SK-N-SH (cell line): ENCODE measurements at places on chromosomes 5 and 9. TPM values are rescaled to one million over a fixed set of nuclear protein-coding genes. Genes with fewer than 3 reads are reported as not detected.

The ZNF474 gene
- 0.08 and 0.21 TPM in 2 replicates for polyA plus RNA-seq

The ADRB2 gene
- polyA plus RNA-seq, result 1.0 and 1.2 TPM in 2 replicates

The RHOBTB3 gene
- polyA plus RNA-seq, result 59.3 and 73.6 TPM in 2 replicates

DNA sequence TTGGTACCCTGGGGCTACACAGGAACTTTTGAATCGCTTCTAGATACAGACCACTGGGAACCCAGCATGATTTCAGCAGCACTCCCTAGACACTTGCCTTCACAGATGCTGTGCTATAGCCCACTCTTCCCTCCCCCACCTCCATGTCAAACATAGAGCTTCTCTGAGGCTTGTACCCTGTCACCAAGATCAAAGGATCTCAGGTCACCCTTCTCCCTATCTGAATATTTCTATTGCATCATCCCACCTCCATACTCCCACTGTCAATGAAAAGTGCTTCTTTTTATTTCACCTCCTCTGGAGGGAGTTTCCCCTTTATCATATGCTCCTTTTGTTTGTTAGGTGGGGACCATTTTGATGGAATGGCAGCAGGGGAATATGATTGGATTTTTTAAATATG is 29.2 kb upstream of the PHF24 start:
- DNase-seq, result no peak
